ENCODE measurements at places on chromosomes 11 and 22. TPM values are rescaled to one million over a fixed set of nuclear protein-coding genes. Genes with fewer than 3 reads are reported as not detected.

- DNase-seq, result no peak
- H3K4me1 ChIP-seq, result no peaks in the 10 kb centered on the region
- H3K27ac ChIP-seq, result no peak overlapping the region
- H3K36me3 ChIP-seq, result no peaks in the 10 kb centered on the region
- H3K4me3 ChIP-seq, result no peak overlapping the region
- no peaks in the 10 kb centered on the region for H3K27me3 ChIP-seq
Observed at GRCh38 chr11:132039521-132039920, 669.1 kb downstream of the NTM start.

GRCh38 chr11:492427-493226 is 14.4 kb downstream of the RNH1 start:
- H3K4me3 ChIP-seq, result no peak overlapping the region
- DNase-seq, result no peak
- H3K27ac ChIP-seq, result no peak overlapping the region

GRCh38 chr11:44004452-44005062 is 43.2 kb upstream of the ACCSL start:
- H3K36me3 ChIP-seq, result no peaks in the 10 kb centered on the region
- no peak overlapping the region for H3K4me3 ChIP-seq
- H3K4me1 ChIP-seq, result no peaks in the 10 kb centered on the region
- no peaks in the 10 kb centered on the region for H3K27me3 ChIP-seq
- DNase-seq, result no peak

DNA sequence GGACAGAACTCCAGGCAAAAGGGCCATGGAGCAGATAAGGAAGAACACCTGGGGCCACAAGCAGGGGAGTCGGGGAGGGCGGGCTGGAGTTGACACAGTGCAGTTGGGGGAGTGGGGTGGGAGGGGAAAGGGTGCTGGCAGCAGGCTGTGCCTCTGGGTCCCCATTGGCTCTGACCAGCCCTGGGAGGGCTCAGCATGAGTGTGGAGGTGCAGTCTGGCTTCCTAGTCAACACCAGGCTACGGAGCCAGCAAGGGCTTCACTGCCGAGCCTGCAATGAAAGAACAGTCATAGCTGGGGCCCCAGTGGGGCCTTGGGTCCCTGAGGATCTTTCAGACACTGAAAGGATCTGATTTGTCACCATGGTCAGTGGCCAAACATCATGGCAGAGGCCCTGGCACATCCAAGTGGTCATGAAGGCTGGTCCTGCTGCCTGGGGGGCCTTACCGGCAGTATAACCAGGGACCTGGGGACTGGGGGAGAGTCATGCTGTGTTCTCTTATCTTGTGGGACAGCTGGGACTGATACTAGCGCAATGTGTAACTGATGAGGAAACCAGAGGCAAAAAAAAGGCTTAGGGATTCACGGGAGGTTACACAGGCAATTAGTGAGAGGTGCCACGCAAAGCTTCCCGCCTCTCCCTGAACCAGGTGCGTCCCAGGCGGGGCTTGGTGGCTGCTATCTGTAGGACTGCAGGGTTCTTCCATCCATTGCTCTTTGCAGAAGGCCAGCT is 11.6 kb downstream of the SLC37A2 start:
- peaks cover 2% of the 10 kb centered on the region for H3K4me1 ChIP-seq
- no peaks in the 10 kb centered on the region for H3K36me3 ChIP-seq
- no peak overlapping the region for H3K27ac ChIP-seq

DNA sequence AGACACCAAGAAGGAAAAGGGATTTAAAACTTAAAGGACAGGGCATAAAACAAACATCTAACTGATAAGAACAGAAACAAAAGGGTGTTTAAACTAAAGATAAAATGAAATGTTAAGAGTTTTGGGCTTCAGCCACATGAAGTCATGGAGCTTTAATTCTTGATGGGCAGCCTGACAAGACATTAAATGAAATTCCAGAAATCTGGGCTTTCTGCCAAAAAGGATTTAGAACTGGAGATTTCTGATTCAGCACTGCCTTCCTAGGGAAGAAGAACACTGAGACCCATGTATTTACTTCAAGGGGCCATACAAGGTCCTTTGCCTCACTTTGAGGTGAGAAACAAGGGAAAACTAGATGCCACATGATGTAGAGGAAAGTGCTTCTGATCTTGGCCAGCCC is 355.9 kb upstream of the RAG2 start:
- H3K36me3 ChIP-seq, result no peaks in the 10 kb centered on the region
- no peak for DNase-seq
- no peak overlapping the region for H3K27ac ChIP-seq
- no peaks in the 10 kb centered on the region for H3K27me3 ChIP-seq
- no peak overlapping the region for H3K4me3 ChIP-seq

GRCh38 chr11:1082728-1083620 is 8.3 kb downstream of the MUC2 start:
- H3K4me1 ChIP-seq, result no peaks in the 10 kb centered on the region
- no peak overlapping the region for H3K4me3 ChIP-seq
- no peaks in the 10 kb centered on the region for H3K27me3 ChIP-seq
- DNase-seq, result no peak
- H3K27ac ChIP-seq, result no peak overlapping the region

DNA sequence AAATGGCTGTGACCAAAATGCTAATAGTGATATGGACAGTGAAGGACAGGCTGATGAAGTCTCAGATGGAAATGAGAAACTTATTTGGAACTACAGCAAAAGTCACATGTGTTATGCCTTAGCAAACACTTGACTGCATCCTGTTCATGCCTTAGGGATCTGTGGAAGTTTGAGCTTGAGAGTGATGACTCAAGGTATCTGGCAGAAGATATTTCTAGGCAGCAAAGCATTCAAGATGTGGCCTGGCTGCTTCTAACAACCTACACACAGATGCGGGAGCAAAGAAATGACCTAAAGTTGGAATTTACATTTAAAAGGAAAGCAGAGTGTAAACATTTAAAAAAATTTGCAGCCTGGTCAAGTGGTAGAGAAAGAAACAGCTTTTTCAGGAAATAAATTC is 28.1 kb upstream of the CD81 start:
- H3K4me1 ChIP-seq, result no peaks in the 10 kb centered on the region
- no peak overlapping the region for H3K27ac ChIP-seq
- no peak for DNase-seq
- H3K27me3 ChIP-seq, result no peaks in the 10 kb centered on the region
- H3K4me3 ChIP-seq, result no peak overlapping the region
- H3K36me3 ChIP-seq, result peaks cover 4% of the 10 kb centered on the region

- H3K4me3 ChIP-seq, result no peak overlapping the region
- H3K4me1 ChIP-seq, result no peaks in the 10 kb centered on the region
- DNase-seq, result no peak
- peaks cover 41% of the 10 kb centered on the region for H3K36me3 ChIP-seq
Observed at GRCh38 chr11:47791774-47792430, 24.8 kb upstream of the FNBP4 start.

DNA sequence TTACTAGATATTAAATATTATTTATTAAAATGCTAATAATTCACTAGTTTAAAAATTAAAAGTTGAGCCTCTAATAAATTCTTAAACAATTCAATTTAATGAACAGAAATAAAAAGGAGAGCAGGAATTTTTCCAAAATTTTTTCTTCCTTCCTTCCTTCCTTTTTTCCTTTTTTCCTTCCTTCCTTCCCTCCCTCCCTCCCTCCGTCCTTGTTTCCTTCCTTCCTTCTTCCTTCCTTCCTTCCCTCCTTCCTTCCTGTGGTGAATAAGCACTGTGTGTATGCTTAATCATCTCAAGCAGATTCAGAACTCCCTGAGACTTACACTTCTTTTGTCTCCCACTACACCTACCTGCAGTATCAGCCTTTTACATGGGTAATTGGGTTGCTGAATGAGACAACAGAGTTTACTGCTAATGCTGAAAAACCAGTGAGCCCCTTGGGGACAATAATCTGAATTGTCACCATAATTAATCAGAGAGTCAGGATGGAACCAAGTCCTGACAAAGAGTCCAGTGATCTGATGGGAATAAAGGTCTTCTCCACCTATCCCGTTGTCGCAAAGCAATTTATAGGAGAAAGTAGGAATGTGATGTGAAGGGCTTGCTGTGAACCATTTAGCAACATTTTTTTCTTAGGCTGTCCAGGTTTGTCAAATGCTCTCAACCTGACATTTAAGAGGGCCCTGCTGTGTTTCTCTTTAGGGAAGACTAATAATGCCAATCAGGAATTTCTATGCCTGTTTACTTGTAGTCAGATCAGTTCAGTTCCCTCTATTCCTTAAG is 58.1 kb upstream of the CEP295 start:
- H3K36me3 ChIP-seq, result no peaks in the 10 kb centered on the region
- no peaks in the 10 kb centered on the region for H3K4me1 ChIP-seq
- no peak overlapping the region for H3K4me3 ChIP-seq
- peaks cover 5% of the 10 kb centered on the region for H3K27me3 ChIP-seq
- no peak for DNase-seq
- no peak overlapping the region for H3K27ac ChIP-seq

GRCh38 chr11:123707606-123708205 is 33.8 kb downstream of the ZNF202 start:
- no peaks in the 10 kb centered on the region for H3K36me3 ChIP-seq
- H3K27ac ChIP-seq, result no peak overlapping the region
- H3K4me3 ChIP-seq, result no peak overlapping the region
- no peaks in the 10 kb centered on the region for H3K27me3 ChIP-seq

GRCh38 chr11:10327254-10327653 is 22.4 kb downstream of the ADM start:
- H3K36me3 ChIP-seq, result no peaks in the 10 kb centered on the region
- no peak overlapping the region for H3K27ac ChIP-seq
- H3K4me3 ChIP-seq, result no peak overlapping the region
- H3K4me1 ChIP-seq, result peaks cover 13% of the 10 kb centered on the region
- H3K27me3 ChIP-seq, result no peaks in the 10 kb centered on the region
- DNase-seq, result no peak

GRCh38 chr22:36764641-36765040 is 11.3 kb downstream of the IFT27 start:
- H3K4me1 ChIP-seq, result no peaks in the 10 kb centered on the region
- no peak overlapping the region for H3K27ac ChIP-seq
- H3K27me3 ChIP-seq, result no peaks in the 10 kb centered on the region
- no peak for DNase-seq

DNA sequence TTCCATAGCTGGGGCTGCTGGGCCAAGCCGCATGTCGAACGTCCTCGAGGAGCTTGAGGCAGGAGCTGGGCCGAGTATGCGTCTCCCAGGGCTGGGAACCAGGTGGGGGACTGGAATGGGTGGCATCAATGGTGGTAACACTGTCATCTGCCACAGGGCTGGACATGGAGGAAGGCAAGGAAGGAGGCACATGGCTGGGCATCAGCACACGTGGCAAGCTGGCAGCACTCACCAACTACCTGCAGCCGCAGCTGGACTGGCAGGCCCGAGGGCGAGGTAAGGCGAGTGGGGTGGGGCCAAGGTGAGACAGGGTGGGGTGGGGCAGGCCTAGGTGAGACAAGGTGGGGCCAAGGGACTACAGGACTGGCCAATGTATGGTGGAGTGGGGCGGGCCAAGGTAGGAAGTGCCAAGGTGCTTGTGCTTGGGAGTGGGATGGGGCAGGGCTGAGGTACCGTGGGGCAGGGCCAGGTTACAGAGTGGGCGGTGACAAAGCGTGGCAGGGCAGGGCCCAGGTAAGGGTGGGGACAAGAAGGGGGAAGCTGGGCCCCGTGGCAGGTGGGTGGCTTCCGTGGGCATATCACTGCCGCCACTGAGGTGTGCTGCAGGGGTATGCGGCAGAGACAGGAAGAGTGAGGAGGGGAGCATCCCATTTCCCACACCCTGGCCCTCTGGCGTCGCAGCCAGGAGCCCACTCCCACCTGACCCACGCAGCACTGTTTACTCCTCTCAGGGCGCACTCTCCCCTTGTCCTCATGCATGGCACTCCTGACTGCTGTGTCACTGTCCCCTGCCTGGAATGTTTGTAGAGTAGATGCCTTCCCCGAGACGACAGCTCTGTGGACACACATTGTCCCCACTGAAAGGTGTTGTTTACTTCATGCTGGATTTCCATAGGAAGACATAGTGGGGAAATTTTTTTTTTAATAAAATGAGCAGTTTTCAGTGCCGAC is 27.5 kb upstream of the DGCR8 start:
- H3K27ac ChIP-seq, result no peak overlapping the region
- H3K36me3 ChIP-seq, result peaks cover 27% of the 10 kb centered on the region
- DNase-seq, result no peak

GRCh38 chr22:49365910-49366309 is 461.8 kb downstream of the BRD1 start:
- peaks cover 5% of the 10 kb centered on the region for H3K27me3 ChIP-seq
- H3K4me3 ChIP-seq, result no peak overlapping the region
- no peaks in the 10 kb centered on the region for H3K4me1 ChIP-seq
- H3K36me3 ChIP-seq, result no peaks in the 10 kb centered on the region

- no peaks in the 10 kb centered on the region for H3K27me3 ChIP-seq
- peaks cover 16% of the 10 kb centered on the region for H3K36me3 ChIP-seq
- H3K27ac ChIP-seq, result peak overlapping the region; percentile 50
- H3K4me3 ChIP-seq, result no peak overlapping the region
Observed at GRCh38 chr11:57735619-57736298, 5.5 kb upstream of the SELENOH start.

- no peak for DNase-seq
- H3K4me3 ChIP-seq, result no peak overlapping the region
- no peaks in the 10 kb centered on the region for H3K36me3 ChIP-seq
Observed at GRCh38 chr11:69055598-69056516, 7.1 kb downstream of the TPCN2 start.

DNA sequence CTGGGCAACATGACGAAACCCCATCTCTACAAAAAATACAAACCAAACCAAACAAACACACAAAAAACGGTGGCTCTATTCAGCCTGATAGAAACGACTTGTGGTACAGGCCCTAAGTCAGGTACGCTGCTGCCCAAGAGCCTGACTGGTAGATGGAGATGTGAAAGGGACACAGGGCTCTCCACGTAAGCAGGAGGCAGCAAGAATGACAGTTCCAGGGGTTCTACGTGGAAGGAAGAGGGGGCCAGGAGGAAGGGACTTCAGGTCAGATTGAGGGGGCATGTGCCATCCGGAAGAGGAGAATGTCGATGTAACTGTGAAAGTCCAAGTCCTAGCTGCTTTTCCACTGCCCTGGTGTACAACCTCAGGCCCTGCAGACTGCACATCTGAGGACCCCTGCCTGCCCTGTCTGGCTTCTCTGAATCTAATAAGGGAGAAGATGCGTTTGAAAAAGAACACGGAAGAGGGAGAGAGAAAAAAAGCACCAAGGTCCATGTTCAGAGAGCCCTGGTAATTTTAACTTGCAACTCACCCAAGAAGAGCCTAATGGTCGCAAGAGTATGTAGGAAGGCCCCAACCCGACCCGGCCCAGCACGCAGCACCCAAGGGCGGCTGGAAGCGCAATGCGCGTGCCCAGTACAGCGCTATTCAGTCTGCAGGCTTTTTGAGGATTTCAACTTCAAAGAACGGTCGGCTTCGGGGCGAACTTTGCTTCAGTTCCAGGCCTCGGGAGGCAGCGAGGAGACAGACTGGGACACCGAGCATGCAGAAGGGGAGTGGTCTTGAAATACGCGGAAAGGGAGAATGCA is 909 bp upstream of the ZNRD2 start:
- no peaks in the 10 kb centered on the region for H3K27me3 ChIP-seq
- DNase-seq, result no peak
- peaks cover 17% of the 10 kb centered on the region for H3K36me3 ChIP-seq
- peak overlapping the region; percentile 87 for H3K4me3 ChIP-seq

- no peak overlapping the region for H3K27ac ChIP-seq
- DNase-seq, result no peak
- H3K4me1 ChIP-seq, result peaks cover 7% of the 10 kb centered on the region
Observed at GRCh38 chr11:110716361-110716760, 4.1 kb upstream of the ARHGAP20 start.

Gene OR8D1
- total RNA-seq, result not detected

Gene SLC25A45
- total RNA-seq, result 10.4 TPM

Gene CTSD
- 34.5 TPM for total RNA-seq

Gene MRGPRE
- not detected for total RNA-seq

Gene CCDC87
- 0.12 TPM for total RNA-seq

Gene GATD1
- total RNA-seq, result 33.0 TPM

Gene DGKZ
- total RNA-seq, result 82.9 TPM

Gene SHISA8
- 1.7 TPM for total RNA-seq

Gene CALCA
- not detected for total RNA-seq

Gene GRK3
- total RNA-seq, result 8.3 TPM

Gene ARRB1
- total RNA-seq, result 16.6 TPM

Gene DBX1
- not detected for total RNA-seq
